ENCODE measurements at places on chromosomes 1 and 21. TPM values are rescaled to one million over a fixed set of nuclear protein-coding genes. Genes with fewer than 3 reads are reported as not detected.

ATP6V0B gene
- total RNA-seq = 241 TPM

BLZF1 gene
- 30.6 TPM for total RNA-seq

LAMC1 gene
- 71.5 TPM for total RNA-seq

NKAIN1 gene
- total RNA-seq = 0.18 TPM

MFAP2 gene
- total RNA-seq = 1.8 TPM

CHRNB2 gene
- total RNA-seq = not detected

MYOM3 gene
- total RNA-seq = 0.12 TPM

LYPD8 gene
- not detected for total RNA-seq

SLC6A9 gene
- 15.7 TPM for total RNA-seq

PI4KB gene
- total RNA-seq = 99.5 TPM

LEMD1 gene
- total RNA-seq = 4.0 TPM

ARTN gene
- total RNA-seq = 35.5 TPM

Data from PC-3 (cell line).